ENCODE measurements at places on chromosomes 5 and 9. TPM values are rescaled to one million over a fixed set of nuclear protein-coding genes. Genes with fewer than 3 reads are reported as not detected.

Gene SLCO6A1
- not detected for total RNA-seq

Gene AK8
- total RNA-seq = 1.5 TPM

Gene SPOCK1
- total RNA-seq = 59.8 TPM

DNA sequence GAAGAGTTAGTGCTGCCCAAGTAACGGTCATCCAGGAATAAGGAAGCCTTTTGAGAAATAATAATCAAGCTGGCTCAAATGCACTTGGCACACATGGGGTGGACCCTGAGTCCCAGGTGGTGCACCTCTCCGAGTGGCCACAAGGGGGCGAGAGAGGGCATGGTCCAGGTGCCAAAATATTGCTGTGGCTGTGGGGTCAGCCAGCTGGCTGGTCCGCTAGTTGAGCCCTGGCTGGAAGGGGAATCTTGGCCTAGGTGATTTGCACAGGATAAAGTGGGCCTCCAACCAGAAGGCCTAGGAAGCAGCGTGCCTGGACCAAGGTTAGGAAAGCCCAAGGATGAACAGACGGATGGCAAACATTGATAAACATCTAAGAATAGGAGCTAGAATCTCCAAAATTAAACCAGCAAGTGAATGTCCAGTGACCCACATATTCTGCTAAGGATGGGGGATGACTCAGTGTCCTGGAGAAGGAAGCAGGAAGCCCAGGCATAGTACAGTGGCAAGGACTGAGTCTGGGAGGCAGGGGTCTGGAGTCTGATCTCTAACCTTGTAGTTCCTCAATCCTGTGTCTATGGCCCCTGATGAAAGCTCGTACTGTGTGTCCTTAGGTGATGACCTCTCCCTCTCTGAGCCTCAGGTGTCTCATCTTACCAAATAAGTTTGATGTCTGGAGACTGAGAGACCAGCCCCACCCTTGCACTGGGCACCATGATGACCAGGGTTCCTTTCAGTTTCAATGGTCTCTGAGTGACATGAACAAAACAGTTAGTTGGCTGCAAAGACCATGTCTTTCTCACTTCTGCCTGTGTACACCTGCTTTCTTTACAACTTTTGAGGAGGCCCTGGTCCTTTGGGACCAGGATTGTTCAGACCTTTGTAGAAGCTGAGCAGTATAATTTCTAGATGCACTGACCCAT, 19.2 kb upstream of the SHB start:
- DNase-seq = no peak

GRCh38 chr9:130837002-130837511, 2.0 kb downstream of the ABL1 start:
- no peak for DNase-seq

GRCh38 chr5:58828258-58828657, 245.4 kb downstream of the RAB3C start:
- DNase-seq = no peak

Gene NKD2
- total RNA-seq = 17.1 TPM

Gene KIF20A
- total RNA-seq = not detected

- DNase-seq = no peak
These were observed 26.2 kb downstream of the GOLPH3 start for GRCh38 chr5:32147959-32148358.

Gene AFAP1L1
- total RNA-seq = 49.3 TPM

- no peak for DNase-seq
These were observed 63.9 kb downstream of the ERAP1 start for GRCh38 chr5:96743805-96744204.

Gene SH3TC2
- total RNA-seq = 0.64 TPM

GRCh38 chr9:76194896-76195295, 199.3 kb downstream of the RFK start:
- DNase-seq = no peak

DNA sequence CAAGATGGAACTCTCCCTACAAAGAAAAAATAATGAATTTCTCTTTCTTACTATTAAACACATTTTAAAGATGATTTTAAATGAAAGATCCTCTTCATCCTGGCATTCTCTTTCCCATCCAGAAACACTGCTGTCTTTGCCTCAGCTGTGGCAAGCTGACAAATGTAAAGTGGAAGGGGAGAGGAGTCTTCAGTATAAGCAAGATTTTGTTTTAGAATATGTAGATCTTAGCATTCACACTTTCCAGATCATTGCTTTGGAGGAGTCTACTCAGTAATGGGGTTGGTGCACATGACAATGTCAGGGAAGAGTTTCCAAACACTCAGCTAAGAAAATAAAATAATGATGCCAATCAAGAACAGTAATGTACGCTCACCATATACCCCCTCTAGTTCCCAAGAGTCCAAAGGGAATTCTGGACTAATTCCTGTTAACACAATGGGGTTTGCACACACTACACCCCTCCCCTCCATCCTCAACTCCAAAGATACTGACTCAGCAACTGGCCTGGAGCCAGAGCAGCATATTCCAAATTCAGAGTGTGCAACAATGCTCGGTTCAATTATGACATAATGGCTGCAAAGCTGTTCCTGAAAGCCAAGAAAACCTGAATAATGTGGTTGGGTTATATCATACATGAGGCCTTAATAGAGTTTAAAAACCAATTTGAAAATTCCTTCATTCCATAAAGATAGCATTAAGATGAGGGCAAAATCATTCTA, 4.6 kb downstream of the C5orf63 start:
- DNase-seq = no peak

DNA sequence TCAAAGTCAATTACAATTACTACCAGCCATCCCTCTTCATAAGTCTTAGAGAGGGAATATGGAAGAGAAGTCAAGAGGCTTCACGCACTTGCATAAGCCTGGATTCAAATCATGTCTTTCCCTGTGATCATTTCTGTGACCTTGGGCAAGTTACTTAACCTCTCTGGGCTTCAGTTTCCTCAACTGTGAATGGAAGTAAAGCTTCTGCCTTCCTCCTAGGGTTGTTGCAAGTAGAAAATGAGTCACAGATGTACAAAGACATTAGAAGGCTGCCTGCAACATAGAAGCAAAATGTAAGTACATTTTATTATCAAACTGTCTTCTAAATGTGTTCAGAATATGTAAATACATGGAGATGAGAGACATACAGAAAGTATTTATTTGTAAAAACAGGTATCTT, 42.3 kb upstream of the SEMA6A start:
- no peak for DNase-seq

Gene GPR150
- total RNA-seq = 0.32 TPM

DNA sequence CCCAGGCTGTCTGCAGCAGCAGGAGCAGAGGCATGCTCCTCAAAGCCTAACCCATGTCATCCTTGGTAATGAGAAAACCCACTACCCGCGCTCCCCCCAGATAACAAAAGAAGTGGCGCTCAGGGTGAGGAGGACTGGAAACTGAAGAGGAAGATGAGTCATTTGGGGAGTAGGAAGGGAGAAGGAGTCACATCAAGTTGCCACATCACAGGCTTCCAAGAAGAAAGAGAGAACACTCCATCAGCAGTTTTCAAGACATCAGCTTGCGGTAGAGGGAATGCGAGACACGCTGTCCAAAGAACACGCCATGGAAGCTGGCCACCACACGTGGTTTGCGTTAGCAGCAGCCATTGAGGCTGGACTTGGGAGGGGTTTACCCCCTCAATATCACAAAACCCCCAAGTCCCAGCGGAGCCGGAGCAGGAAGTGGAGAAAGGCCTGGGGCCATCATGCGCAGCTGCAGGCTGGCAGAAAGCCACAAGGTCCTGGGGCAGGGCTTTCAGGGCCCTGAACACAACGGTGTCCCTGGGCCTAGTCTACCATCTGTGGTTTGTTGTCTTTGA, 41.5 kb downstream of the SH3PXD2B start:
- peak; percentile 93 for DNase-seq

DNA sequence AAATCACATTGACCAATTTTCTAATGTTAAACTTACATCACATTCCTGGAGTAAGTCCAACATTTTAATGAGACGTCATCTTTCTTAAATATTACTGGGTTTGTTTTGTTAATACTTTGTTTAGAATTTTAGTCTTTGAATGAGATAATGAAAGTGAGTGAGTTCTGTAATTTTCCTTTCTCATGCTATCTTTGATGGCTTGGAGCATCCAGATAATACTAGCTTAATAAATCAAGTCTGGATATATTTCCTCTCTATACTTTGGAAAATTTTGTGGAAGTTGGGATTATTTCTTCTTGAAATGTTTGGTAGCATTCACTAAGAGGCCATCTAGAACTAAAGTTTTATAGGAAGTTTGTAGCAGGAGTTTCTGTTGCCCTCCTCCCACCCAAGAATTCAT, 90.8 kb upstream of the IL7R start:
- DNase-seq = no peak

- DNase-seq = no peak
These were observed 8.0 kb downstream of the SIL1 start for GRCh38 chr5:139190125-139190524.

Gene TMC1
- 0.48 TPM for total RNA-seq

DNA sequence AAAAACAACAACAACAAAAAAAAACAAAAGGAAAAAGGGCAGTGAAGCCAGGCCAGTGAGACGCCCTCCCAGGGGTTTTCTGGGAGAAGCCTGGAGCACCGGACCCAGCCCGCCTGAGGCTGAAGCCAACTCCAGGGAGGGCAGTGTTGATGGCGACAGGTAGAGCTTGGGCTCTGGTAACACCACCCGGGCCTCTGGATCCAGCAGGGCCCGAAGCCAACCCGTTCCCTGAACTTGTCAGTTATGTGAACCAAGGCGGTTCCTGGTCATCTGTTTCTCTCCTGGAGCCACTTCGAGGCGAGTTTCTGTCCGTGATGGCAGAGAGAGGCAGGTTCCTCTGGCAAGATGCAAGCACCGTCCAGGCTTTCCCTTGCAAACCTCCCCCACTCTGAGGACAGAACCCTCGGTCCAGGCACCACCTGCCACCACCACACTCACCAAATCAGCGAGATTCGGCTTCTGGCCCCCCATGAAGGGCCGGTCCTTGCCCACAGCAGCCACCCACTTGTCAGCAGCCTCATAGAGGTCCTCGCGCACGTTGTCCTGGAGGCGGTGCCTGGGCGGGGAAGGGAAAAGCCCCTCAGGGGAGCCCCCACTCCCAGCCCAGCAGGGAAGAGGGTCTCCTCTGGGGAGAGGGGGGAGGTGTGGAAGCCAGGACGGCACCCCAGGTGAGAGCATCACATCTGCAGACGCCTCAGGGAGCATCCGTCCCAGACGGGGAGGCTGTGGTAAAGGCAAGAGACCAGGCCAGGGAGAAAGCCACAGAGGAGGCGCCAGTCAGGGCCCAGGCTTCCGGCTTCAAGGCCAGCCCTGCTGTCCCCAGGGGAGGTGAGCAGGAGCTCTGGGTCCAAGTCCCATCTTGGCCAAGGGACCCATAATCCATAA, 5.4 kb downstream of the PTGES2 start:
- no peak for DNase-seq

- DNase-seq = no peak
These were observed 342.4 kb upstream of the GRIA1 start for GRCh38 chr5:153147891-153148623.

GRCh38 chr5:37932450-37932849, 92.6 kb upstream of the GDNF start:
- DNase-seq = no peak

GRCh38 chr9:16598316-16598715, 272.2 kb downstream of the BNC2 start:
- no peak for DNase-seq

- no peak for DNase-seq
These were observed 25.7 kb downstream of the PUM3 start for GRCh38 chr9:2817999-2818803.

GRCh38 chr9:717722-718121, 123.8 kb upstream of the DMRT1 start:
- DNase-seq = no peak

- no peak for DNase-seq
These were observed at the start of gene CCNI2 for GRCh38 chr5:132746954-132747615. TSS of gene CCNI2 (plus strand) at chr5:132747426. CDS start at chr5:132747496, 70 bp downstream.

DNA sequence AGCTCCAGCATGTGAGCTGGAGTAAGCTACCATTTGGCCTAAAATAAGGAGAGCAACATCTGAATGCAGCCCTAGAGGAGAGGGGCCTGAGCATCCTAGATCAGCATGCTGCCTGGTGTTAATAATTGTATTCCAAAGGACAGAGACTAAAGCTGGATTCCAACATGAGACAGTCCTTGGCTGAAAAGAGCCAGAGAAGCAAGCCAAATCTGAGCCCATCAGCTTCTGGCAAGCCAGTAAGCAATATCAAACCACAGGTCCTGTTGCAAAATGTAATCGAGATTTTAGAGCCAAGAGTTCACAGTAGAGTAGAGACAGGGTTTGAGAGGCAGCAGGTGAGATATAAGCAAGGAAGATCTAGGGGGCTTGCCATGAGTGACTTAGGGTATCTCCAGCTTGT, 42.3 kb upstream of the DMAC1 start:
- no peak for DNase-seq

DNA sequence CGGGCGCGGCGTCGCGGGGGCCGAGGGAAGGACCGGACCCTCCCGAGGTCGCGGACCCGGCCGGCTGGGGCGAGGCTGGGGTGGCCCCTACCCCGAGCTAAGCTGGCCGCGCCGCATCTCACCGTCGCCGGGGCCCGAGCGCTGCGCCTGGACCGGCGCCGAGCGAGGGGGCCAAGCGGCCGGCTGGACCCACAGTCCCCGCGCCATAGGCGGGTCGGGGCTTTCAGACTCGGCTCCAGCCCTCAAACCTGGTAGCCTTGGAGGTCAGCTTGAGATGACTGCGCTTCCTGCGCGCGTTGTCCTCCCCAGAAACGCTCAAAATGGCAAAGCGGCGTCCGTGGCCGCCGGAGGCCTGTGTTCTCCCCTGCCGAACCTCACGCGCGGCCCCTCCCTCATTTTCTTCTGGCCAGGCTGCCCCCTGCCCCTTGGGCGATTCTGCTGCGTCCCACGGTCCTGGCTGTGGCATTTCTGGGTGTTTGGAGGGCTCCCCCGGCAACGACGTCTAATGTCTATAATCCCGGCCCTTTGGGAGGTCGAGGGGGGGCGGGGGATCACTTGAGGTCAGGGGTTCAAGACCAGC, 8.7 kb upstream of the GRIN1 start:
- DNase-seq = no peak

DNA sequence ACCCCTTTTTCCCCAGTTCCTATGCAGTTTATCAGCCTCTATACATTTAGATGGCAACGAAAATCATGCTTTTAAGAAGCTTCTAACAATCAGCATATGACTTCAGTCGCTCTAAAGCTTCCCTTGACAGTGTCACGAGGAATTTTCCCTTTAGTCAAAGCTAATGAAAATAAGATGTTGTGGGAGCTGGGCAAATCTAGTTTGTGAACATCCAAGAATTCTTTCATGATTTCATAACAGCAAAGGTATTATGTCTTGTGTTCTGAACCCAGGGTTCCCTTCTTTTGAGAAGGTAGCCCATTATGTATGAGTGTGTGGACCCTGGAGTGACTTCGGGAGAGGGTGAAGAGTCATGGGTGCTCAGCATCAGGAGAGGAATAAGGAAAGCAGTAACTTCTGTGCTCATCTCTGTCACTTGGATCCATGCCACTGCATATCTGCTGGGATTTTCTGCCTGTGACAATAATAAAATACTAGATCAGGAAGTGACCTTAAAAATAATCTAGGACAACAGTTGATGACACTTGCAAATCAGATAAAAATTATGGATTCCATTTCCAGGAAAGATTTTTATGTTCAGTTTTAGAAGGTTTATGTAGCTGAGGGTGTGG, 102.4 kb downstream of the PCSK1 start:
- no peak for DNase-seq

GRCh38 chr5:175654807-175655206, 3.1 kb upstream of the HRH2 start:
- peak; percentile 49 for DNase-seq

Gene EGFLAM
- total RNA-seq = 132 TPM

Data from mesenteric fat pad (tissue), 1 donor.